Hematopoietic multipotent progenitor cell treated with erythropoietin and hydrocortisone succinate and interleukin-3 and kit ligand, for 6 days (in vitro differentiated cells): ENCODE measurements at places on chromosomes 1 and 21.

DNA sequence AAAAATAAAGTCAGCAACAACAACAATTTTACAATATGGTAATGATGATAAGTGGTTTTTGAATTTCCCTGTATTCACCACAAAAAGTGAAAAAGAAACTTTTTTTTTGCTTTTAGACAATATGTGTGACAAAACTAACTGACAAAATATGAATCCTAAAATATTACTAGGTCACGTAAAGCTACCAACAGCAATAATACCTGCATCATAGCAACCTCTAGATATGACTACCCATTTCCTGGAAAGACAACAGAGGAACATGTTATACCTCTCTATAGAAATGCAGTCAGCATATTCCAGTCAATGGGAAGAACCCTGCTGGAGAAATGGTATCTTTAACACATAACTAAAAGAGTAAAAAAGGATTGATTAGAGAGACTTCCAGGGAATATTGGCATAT is 73.7 kb downstream of the PDE4B start:
- no peak for DNase-seq

DNA sequence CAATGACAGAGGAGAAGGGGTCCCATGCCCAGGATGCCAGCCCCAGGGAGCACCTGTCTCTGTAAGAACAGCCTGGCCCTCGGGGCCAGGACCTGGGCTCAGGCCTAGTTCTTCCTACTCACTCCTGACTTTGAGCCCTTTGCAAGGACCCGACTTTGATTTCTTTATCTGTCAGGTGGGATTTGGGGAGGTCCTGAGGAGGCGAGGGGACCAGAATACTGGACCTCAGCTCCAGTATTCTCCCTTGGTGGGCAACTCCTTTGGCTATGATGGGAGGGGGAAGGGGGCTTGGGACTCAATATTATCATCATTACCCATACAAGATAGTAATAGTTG is 18.1 kb downstream of the KCNQ4 start:
- no peak for DNase-seq

- DNase-seq, result no peak
Observed at GRCh38 chr1:160210561-160210960, 5.4 kb downstream of the PEA15 start.

GRCh38 chr1:57889676-57890320 is 465.9 kb upstream of the DAB1 start:
- DNase-seq, result no peak

DNA sequence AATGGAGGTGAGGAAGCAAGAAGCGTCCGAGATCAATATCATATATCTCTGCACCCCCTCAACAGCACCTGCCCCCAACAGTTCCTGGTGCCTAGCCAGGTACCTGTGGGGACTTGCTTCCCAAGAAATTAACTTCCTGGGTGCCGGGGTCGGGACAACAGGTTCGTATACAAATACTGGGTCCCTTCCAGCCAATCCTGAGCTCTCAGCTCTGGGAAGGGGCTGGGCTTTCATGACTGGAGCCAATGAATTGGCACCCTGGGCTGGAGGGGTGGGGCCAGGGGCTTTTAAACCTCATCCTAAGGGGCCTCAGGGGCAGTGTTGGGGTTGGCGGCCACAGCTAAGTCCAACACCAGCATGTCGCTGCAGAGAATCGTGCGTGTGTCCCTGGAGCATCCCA is at the start of gene PADI3:
Gene PADI3 (plus strand): TSS at position 318 of the 400 bp plus-strand sequence. CDS start 40 bp downstream, at position 358.
- peak; percentile 10 for DNase-seq

DNA sequence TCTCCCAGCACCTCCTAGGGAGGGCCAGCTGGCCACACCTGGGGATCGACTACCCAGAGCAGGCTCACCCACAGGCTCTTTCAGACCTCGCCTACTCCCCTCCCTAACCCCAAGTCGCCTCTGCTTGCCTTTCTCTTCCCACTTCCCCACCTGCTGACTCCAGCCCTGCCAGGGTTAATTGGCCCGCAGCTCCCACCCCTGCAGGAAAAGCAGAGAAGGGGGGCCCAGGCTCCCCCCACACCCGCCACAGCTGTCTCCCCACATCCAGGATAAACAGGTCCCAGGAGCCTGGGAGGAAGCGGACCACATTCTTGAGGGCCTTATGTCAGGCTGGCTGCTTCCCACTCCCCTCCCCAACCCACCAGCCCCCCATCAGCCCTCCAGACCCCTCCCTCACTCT is 45.0 kb downstream of the TAS1R2 start:
- DNase-seq, result no peak

DNA sequence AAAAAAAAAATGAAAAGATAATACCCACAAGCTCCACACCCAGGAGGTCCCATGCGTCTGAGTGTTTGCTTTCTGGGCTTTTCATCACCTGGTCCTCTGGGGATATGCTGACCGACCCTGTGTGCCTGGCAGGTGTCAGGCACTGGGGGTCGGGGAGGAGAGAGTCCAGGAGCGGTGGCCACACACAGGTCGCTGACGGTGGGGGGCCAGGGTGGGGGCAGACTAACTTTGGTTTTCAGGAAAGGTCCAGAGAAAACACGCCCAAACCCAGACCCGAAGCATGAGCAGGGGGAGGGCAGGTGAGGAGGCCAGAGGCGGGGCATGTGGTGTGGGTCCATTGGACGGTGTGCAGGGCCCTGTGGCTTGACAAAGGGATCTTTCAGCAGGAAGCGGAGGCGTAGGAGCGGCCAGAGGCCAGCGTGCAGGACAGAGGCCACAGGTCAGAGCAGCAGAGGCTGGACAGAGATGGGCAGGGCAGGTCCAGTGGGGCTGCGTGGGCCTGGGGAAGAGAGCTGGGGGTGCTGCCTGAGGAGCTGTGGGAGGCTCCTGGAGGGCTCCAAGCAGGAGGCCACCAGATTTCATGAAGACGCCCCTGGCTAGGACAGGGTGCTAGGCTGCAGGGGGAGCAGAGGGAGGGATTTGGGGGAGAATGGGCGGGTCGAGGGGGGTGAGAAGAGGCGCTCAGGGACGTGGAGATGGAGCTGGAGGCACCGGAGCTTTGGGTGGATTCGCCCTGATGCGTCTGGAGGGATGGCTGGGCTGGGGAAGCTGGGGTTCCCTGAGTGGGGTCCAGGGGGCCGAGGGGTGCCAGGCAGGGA is 15.8 kb downstream of the RNF223 start:
- no peak for DNase-seq

- DNase-seq, result peak; percentile 49
Observed at GRCh38 chr1:110084227-110085078, 14.0 kb upstream of the ALX3 start.
